ENCODE measurements at places on chromosomes 7 and 10.
A peak's percentile ranks its signal among the peaks of the same experiment; 100 is the strongest.

GRCh38 chr7:101666741-101667140 is 37.6 kb upstream of the MYL10 start:
- no peak for DNase-seq

- DNase-seq, result no peak
These were observed 591.1 kb downstream of the PTPRN2 start for GRCh38 chr7:157996359-157997079.

GRCh38 chr10:120940299-120940900 is 89.2 kb downstream of the WDR11 start:
- DNase-seq, result no peak

- DNase-seq, result no peak
These were observed 51.3 kb downstream of the BRAF start for GRCh38 chr7:140873434-140873833.

- DNase-seq, result peak; percentile 14
These were observed 51.4 kb downstream of the C10orf67 start for GRCh38 chr10:23293145-23293724.

- DNase-seq, result no peak
These were observed 7.2 kb downstream of the NEUROD6 start for GRCh38 chr7:31333291-31333690.

GRCh38 chr7:36942955-36943354 is 218.7 kb upstream of the AOAH start:
- no peak for DNase-seq

DNA sequence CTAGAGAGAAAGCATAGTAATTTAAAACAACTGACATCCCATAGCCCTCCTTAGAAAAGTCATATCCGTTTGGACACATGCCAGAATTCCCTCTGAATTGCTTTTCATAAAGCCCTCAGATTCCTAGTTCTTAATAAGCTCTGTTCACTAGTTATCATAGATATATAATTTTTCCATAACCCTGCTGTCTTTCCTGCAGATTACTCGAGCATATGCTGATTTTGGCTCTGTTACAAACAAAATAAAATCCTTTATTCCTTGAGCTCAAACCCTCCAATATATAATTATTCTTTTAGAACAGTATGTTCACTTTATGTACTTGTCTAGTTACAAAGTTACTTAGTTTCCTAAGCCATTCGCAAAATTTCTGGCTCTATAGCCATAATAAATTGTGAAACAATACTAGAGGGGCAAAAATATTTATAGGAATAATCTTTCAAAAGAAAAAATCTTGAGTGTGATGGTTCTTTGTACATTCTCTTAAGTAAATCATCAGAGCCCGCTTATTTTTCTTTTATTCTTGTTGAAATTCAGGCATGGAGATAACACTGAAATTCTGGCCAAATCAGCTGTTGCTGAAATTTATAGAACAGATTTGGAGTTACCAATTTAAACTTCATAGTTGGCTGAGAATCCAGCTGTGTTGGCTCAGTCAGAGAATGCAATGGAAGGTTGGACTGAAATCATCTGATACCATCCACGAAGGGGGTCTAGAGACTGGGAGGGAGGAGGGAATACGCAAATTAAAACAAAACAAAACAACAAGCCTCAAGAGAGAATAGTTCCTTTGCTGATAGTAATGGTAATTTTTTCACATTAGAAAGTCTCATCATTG is 146.1 kb upstream of the TMEM196 start:
- no peak for DNase-seq

Data from hematopoietic multipotent progenitor cell treated with erythropoietin and hydrocortisone succinate and interleukin-3 and kit ligand, for 15 days (in vitro differentiated cells).